ENCODE measurements at places on chromosomes 16 and 17.

- DNase-seq = no peak
These were observed 26.4 kb upstream of the SPNS2 start for GRCh38 chr17:4472286-4472685.

- no peak for DNase-seq
These were observed at the start of gene JPH3 for GRCh38 chr16:87602001-87602775. TSS of gene JPH3 (plus strand) at chr16:87602508. CDS start at chr16:87603147, 639 bp downstream.

DNA sequence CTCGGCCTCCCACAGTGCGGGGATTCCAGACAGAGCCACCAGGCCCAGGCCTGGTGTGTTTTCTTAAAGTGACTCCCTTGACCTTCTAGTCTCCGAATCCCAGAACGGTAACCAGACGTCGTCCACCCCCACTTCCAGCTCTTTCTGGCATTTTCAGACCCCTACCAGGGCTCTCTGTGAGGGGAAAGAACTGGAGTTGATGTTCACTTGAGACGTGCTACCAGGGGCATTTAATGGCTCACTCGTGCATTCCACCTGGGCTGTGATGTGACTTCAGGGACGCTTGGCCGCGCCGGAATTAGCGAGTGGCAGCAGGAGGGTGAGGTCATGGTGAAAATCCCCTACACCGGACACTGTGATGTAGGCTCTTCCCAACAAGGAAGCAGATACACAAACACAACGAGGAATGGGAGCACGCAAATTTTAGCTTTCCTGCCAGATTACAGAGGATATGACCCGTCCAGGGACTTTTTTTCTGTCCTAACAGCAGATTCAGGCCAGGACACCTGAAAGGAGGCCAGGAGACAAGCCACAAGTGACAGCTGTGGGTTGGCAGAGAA is 1.1 kb upstream of the GNA13 start:
- no peak for DNase-seq

DNA sequence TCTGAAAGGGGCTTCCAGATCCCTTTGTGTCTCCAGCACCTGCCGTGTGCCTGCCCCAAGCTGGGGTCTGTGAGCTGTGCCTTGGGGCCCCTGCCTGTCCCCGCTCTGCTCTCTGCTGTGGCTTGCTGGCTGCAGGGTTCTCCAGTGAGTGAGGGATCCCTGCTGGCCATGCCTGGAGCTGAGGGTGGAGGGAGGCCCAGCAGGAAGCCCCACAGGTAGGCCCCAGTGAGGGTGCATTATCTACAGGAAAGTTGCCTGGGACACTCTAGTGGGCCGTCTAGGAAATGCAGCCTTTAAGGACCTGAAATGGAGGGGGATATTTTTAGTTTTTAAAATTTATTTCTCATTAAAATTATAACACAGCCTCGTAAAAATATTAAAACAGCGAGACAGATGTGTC is 50.9 kb downstream of the JPH3 start:
- no peak for DNase-seq

GRCh38 chr17:62671553-62671952 is 44.1 kb downstream of the MRC2 start:
- no peak for DNase-seq

GRCh38 chr16:50745940-50746339 is 4.1 kb downstream of the CYLD start:
- DNase-seq = no peak

- no peak for DNase-seq
These were observed 56.9 kb upstream of the ALDH3A1 start for GRCh38 chr17:19805006-19805405.

DNA sequence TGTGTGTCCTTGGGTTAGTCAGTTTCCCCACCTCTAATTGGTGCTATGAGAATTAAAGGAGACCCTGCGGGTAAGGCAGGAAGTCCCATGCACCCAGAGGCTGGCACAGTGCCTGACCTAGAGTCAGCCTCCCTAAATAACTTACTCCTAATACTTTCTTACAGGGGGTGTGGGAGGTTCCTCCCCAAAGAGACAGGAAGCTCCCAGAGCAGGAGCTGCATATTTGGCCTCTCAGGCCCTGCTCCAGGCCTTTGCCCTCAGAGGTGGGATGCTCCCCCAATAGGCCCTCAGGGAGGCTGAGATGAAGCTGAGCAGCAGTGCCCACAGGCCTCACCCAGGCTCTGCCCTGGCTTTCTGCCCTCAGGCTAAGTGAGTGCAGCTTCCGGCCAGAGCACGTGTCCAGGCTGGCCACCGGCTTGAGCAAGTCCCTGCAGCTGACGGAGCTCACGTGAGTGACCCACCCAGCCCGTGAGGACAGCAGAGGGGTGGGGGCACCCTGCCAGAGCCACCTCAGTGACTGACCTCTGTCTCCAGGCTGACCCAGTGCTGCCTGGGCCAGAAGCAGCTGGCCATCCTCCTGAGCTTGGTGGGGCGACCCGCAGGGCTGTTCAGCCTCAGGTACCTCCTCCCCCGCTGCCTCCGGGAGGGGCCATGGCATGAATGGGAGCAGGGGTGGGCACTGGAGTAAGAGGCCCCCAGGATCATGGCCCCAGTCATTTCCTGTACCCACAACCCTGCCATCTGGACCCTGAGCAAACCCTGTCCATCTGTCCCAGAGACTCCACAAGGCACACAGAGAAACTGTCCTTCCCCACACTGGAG is 31.1 kb upstream of the CPNE2 start:
- DNase-seq = no peak

GRCh38 chr16:15491411-15491810 is 57.0 kb downstream of the BMERB1 start:
- no peak for DNase-seq

GRCh38 chr16:3023669-3024478 is at the start of the genes HCFC1R1 and THOC6:
TSS of gene HCFC1R1 (minus strand) at chr16:3023942. CDS start at chr16:3023941, 1 bp downstream.
TSS of gene THOC6 (plus strand) at chr16:3024035. CDS start at chr16:3024327, 292 bp downstream.
- peak; percentile 92 for DNase-seq

GRCh38 chr17:57319806-57320205 is 63.5 kb downstream of the MSI2 start:
- DNase-seq = no peak

- no peak for DNase-seq
These were observed 43.9 kb downstream of the MMD start for GRCh38 chr17:55377671-55378275.

- DNase-seq = no peak
These were observed 45.0 kb downstream of the TBC1D16 start for GRCh38 chr17:79990704-79991103.

DNA sequence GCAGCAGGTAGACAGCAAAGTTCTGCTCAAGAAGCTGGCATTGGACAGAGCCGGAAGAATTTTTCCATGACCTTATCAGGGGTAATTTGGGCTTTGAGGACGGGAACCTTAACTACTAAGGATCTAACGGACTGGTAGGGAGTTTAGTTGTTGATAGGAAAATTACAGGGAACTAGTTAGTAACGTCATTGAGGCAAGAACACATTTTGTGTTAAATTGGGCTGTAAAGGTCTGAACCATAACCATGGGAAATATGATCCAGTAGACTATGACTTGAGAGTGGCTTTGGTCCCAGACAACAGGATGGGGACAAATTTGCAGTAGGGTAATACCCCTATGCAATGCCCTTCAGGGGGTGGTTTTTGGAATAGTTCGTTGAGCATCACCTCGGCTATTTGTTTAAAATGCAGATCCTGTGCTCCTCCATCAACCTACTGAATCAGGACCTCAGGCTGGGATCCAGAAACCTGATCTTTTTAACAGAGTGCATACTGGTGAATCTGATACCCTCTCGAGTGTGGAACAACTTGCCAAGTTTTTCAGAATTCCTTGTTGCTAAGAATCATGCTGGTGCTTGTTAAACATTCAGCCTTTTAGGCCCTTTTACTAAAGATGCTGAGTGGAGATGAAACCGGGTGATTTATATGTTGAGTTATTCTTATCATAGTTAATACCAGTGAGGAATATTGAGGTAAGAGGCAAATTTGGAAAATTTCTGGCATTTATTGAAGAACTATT is 255.1 kb downstream of the MAP2K6 start:
- DNase-seq = no peak
